ENCODE measurements at places on chromosomes 3 and 15.

- no peak for DNase-seq
These were observed 319.4 kb upstream of the NR2F2 start for GRCh38 chr15:96011136-96011535.

GRCh38 chr3:23435904-23436303 lies 232.8 kb downstream of the UBE2E2 start:
- no peak for DNase-seq

DNA sequence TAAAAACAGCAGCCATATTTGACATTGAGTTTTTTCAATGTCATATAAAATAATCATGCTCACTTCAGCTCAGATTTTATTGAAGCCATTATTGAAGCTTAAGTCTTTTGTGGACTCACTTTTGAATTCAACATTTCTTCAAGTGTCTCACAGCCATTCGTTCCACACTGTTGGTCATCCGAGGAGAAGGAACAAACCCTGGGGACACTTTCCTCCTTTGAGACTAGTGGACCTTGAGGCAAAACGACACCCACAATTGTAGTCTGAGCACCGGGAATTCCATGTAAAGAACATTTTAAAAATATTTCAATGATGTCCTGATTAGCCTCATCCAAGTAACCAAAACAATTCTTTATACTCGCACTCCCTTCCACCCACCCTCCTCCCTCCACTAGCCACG lies 174.7 kb downstream of the CD47 start:
- no peak for DNase-seq

DNA sequence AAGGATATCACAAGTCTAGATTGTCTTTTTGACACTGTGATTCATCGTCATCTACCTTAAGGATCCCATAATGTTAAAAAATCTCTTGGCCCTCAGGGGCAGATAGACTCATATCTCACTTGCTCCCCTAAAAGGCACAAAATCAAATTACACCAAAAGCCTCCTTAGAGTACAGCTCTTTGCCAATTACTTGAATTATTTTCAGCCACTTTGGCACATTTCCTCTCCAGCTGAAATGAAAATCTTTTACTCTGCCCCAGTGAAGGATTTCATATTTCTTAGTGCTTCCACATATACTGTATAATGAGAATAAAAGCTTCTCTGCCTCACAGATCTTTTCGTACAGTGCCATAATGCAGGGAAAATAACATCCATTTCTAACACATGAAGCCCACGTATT lies 190.7 kb upstream of the GBE1 start:
- no peak for DNase-seq

GRCh38 chr15:90780916-90781315 lies 63.8 kb downstream of the BLM start:
- DNase-seq = no peak

GRCh38 chr15:67037694-67038093 lies 27.7 kb upstream of the SMAD3 start:
- DNase-seq = no peak

GRCh38 chr15:88389120-88389519 lies 78.1 kb downstream of the MRPL46 start:
- DNase-seq = no peak

DNA sequence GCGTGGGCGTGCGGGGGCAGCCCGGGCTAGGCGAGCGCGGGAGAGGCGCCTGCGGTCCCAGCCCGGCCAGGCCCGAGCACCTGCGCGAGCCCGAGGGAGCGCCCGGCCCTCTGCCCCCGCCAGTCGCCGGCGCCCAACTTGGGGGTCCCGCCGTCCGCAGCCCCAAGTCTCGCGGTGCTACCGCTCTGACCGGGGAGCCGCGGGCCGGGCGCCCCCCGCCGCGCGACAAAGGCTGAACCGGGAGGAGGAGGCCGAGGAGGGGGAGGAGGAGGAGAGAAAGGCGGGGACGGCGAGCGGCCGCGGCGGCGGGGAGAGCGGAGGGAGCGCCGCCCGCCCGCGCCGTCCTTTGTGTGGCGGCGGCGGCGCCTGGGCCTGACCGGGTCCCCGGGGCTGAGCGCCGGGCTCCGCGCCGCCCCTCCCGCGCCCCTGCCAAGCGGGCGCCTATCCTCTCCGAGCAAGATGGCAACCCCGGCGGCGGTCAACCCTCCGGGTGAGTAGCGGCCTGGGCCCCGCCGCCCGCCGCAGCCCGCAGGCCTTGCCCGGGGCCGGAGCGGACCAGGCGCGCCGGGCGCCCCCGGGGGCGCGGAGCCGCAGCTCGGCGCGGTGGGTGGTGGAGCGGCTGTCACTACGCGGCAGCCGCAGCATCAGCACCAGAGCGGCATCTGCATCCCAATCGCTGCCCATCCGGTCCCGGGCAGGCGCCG lies at the start of gene ARNT2:
Gene ARNT2, plus strand, starts transcription at position 326 of the 704 bp plus-strand sequence. Its CDS starts 134 bp downstream, at position 460.
- peak; percentile 83 for DNase-seq

DNA sequence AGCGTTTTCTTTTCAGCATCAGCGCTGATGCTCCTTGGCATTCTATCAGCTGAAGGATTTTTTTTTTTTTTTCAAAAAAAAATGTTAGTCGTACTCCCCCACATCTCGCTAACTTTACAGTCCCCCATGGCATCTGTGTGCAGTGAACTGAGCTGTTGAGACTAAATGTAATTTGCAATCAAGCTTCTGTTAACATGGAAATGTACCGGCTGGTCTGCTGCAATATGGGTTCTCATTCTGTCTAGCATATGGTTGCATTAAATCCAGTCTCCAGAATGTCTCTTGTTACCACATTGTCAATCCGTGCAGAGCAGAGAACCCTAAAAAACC lies 32.2 kb upstream of the TPRG1 start:
- DNase-seq = no peak

DNA sequence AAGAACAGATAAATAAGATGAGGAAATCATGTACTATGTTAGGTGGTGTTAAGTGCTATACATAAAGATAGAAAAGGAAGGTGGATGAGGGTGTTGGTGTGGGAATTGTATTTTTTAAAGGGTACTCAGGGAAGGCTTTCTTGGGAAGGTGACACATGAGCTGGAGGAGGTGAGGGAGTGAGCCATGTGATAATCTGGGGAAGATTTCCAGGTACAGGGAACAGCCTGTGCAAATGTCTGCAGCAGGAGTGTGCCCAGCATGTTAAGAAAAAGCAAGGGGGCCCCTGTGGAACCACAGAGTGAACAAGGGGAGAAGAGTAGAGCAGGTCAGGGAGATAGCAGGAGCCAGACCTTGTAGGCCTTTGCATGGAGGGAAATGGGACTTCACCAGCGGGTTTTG lies 175.6 kb downstream of the SSR3 start:
- peak; percentile 65 for DNase-seq

DNA sequence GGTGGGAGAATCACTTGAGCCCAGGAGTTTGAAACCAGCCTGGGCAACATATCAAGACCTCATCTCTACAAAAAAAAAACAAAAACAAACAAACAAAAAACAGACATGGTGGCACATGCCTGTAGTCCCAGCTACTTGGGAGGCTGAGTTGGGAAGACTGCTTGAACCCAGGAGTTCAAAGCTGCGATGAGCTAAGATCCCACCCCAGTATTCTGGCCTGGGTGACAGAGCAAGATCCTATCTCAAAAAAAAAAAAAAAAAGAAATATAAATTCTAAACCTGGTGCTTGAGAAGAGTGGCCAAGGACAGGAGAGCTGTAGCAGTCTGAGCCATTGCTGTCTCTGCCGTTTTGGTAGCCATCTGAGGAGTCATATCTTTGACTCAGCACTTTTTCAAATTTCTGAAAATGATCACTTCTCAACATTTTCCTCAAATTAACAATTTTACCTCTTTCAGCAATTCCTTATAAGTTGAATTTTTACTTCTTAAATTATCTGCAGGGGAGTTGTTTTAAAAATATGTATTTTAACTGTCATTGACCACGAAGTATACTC lies 3.6 kb upstream of the DENND4A start:
- no peak for DNase-seq

DNA sequence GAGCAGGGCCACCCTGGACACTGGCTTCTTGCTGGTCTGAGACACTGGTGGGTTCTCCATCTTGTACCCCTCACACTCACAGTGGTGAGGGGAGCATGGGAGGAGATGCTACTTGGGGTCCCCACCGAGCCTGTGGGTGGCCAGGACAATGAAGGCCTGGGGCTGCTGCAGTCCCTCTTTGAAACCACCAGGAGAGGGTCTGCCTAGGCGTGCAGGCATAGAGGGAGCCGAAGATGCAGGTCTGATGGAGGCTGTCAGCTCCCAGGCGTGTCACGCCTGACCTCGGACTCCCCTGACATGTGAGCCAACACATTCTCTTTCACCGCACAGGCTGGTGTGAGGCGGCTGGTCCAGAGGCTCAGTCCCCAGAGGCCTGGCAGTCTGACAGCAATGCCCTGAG lies 39.1 kb downstream of the NIPA2 start:
- no peak for DNase-seq

GRCh38 chr3:11548721-11549131 lies 95.0 kb downstream of the VGLL4 start:
- no peak for DNase-seq

DNA sequence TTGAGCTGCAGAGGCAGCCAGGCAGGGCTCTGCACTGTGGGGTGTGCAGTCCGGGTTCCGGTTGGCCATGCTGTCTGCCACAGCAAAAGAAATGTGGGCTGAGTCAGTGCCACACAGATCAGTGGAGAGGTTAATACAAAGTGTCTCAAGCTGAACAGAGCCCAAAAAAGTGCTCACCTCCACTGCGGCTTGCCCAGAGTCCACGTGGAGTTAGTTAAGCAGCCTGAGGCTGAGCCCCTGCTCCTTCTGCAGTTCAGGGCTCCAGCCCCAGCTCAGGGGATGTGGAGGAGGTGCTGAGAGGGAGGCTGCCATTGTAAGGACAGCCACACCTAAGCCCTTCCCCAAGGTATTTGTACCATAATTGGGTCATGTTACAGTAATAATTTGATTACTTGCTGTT lies 85.3 kb downstream of the LRRK1 start:
- peak; percentile 8 for DNase-seq

DNA sequence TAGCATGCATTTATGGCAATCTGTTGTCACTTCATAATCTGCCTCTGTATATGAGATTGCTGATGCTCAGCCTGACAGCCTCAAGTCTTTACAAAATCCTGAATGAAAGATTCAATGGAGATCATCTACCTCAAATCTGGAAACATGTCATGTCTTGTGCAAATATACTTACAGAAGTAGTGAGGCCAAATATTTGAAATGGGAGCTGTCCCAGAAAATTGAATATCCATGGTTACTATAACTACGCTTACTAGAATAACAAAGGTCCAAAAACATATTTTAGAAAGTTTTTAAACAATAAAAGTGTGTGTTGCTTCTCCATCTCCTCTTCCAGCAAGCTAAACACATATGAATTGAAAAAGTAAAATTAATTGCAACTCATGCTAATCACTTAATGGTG lies 133.2 kb upstream of the DPH6 start:
- DNase-seq = no peak

GRCh38 chr15:67421105-67421504 lies 99.8 kb upstream of the C15orf61 start:
- no peak for DNase-seq

DNA sequence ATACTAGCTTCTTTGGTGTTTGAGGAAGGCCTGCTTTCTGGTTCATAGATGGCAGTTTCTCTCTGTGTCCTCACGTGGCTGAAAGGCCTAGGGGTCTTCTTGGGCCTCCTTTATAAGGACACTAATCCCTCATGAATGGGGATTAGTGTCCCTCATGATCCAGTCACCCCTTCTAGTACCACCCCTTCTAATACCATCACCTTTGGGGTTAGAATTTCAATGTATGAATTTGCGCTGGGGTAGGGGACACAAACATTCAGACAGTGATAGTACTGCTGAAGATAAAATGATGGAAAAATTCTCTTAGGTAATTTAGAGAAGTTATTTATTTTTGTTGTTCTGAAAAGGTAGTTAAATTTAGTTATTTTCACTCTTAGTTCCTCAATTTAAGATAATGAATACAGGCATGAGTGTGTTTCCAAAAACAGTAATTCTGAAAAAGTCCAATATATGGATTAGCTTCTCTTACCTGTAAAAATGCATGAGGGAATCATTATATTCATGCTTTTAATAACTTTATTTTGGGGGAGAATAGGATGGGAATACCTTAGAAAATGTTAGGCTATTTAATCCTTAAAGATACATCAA lies 103.6 kb downstream of the FNDC3B start:
- DNase-seq = no peak

DNA sequence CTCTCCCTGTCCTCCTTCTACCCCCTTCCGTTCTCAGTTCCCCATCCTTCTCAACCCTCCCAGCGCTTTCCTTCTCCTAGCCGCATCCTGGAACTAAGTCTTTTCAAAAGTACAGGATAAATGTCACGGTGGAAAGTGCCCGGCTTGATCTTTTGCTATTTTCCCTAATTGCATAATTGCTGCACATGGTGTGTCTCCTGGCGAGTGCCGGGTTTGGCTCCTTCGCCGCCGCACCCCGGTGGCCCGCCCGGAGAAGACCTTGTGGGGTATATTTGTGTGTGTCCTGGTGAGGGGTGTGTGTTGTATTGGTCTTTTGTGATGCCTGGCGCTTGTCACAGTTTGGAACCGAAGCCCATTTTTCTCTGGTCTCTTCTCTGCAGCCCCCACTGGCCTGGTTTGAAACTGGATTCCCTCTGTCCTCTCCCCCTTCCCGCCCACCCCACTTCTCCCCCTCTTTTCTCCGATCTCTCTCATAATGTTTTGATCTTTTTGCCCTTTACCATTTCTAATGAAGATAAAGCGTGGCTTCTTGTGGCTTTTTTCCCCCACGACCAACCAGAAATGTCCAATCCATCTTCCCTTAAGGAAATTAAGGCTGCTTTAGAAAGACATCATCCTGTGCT lies 692 bp downstream of the UBE2E2 start:
- DNase-seq = peak; percentile 44

GRCh38 chr15:64877435-64877834 lies 34.3 kb upstream of the ANKDD1A start:
- DNase-seq = peak; percentile 72

GRCh38 chr15:50880651-50881114 lies 27.8 kb upstream of the AP4E1 start:
- no peak for DNase-seq

GRCh38 chr3:114902691-114903101 lies 244.4 kb downstream of the ZBTB20 start:
- no peak for DNase-seq

GRCh38 chr15:73568564-73569280 lies 64.5 kb downstream of the NPTN start:
- DNase-seq = no peak

- peak; percentile 56 for DNase-seq
These were observed 401 bp downstream of the SEC11A start for GRCh38 chr15:84715441-84716035.

DNA sequence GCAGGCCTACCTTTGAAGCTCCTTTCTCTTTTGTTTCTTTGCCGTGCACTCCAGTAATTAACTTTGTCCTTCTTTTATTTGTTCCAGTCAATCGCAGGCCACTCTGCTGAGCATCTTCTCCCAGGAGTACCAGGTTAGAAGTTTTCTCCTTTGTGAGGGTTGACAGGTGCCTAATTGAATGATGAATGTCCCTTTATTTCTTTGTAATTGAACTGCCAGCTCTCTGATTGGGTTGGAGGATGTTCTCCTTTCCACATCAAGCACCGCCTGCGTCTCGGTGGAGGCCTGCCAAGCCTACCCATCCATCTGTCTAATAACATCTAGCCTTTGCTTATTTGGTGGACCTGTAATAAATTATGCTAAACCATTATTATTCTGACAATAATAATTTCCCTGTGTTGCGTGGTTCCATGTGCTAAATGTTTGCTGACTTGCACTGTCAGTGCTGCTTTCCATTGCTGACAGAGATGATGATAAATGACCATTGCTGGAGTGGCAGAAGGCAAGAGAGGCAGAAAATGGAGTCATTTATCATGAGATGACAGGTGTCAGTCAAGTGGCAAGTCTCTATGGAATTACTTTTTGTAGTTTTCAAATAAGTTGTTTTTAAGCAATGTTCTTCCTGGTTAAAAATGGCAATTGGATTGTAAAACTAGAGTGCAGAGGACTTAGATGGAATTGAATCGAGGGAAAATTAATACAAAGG lies 64.9 kb downstream of the CDIN1 start:
- DNase-seq = no peak
